Kidney capillary endothelial cell (primary cell): ENCODE measurements at places on chromosomes 12 and 14.

DNA sequence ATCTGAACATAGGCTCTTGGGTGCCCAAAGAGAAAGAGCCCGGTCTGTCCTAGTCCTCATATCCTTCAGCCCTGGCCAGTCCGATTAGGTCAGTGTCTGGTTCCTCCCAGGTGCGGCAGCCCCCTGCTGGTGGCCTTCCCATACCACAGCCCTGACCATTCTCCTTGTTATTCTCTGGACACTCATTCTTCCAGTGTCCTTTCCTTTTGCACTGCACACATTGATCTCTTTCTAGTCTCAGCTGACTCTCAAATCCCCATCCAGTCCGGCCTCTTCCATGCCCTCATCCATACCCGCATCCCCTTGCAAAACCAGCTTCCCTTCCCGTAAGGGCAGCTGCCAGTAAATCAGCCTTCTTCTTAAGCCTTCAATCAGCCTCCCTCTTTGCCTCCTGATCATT lies 1316.3 kb downstream of the TMEM121 start:
- DNase-seq, result no peak

GRCh38 chr12:92756898-92757596 lies 54.3 kb downstream of the PLEKHG7 start:
- no peak for DNase-seq

- peak; percentile 39 for DNase-seq
These were observed 394.5 kb upstream of the ATP2B1 start for GRCh38 chr12:90102957-90103652.

DNA sequence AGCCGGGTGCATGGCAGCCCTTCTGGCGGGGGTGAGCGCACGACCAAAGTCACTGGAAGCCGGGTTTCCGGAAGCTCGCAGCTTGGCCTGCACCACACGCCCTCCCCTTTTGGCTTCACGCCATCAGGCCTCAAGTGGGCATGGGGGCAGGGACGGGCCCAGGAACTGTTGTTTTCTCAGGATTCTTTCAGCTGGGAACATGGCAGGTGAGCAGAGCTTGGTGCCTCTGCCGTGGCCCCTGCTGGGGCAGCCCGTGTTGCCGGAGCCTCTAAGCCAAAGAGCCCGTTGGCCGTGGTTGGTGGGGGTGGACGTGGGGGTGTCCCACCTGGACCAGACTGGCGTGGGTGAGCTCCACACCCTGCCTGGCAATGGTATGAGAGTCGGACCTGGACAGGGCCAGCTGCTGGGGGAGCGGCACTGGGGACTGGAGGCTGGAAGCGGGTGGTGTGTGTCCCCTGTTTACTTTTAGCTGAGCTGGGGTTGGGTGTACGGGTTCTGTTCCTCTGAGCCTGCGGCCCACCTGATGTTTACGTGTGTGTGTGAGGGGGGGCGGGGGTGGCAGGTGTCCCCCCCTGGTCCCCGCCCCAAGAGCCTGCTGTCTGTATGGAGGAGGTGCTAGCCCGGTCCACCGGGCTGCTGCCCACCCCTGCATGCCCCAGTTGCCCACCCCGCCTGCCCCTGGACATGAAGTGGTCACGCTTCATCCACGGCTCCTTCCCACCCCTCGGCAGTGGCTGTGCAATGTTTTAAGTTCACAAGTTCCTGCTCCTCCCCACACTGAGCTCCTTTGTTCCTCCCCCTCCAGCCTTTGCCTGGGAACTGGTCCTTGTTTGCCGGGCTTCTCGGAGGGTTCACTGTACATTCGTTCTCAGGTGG lies 28.7 kb upstream of the PLD4 start:
- no peak for DNase-seq

GRCh38 chr12:120668868-120669840 lies 17.8 kb upstream of the MLEC start:
- no peak for DNase-seq

GRCh38 chr12:96289067-96289466 lies 94.9 kb downstream of the ELK3 start:
- DNase-seq, result no peak

DNA sequence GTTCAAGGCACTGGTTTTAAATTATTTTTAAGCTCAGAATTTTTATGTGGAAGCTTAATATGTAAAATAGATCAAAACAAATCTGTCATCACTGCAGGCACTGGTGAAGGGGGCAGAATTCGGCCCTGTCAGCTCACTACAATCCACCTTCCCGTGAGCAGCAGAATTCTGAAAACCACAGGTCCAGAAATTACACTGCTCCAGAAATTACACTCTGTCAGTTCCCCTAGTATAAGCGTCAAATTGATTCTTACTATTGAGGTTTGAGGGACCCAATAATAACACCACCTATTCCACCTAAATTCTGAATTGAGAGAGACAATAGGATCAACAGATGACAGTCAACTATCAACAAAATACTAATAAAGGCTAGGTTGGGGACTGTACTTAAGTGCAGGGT lies 245.5 kb downstream of the PHLDA1 start:
- DNase-seq, result no peak

DNA sequence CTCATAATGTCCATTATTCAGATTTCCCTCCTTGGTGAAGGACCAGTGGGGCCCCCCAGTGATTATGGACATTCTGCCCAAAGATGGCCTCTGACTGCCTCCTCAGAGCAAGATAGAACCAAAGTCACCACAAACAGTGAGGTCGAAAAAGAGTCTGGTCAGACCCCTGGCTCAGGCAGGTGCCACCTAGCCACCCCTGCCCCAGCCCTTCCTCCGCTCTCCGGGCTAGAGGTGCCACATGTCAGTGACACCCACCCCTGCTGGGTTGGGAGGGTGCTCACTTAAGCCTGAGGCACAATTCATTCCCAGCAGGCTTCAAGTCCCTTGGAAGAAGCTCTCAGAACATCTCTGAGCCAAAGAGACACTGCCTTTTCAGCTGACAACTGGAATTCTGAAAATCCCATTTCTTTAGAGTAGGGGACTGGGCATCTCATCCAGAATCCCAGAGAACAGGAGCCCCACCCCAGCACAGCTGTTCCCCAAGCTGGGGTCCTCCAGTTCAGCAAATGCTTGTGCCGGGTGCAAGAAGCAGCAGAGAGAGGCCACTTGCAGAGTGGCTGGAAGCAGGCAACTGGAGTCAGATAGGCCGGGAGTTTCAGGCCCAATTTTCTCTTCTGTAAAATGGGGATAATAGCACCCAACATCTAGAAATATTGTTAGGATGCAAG lies 50.3 kb downstream of the ISCA2 start:
- DNase-seq, result no peak

- peak; percentile 40 for DNase-seq
These were observed 74.3 kb downstream of the TRHDE start for GRCh38 chr12:72346363-72346944.

DNA sequence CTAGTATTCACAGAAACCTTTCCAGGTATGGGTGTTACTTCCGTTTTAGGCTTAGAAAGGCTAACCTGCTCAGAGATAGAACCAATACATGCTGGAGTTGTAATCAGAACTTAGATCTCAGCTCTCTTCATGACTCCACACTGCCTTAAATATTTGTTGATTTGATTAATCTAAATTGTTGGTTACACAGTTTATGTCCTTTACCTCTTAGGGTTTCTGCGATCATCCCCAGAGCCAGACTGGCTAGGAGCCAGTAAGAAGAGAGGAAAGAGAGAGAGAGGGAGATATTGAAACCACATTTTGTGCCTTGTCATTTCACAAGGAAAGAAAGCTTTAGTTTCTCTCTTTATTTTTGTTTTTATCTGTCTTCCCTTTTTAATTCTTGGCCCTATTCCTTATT lies 16.8 kb upstream of the MGP start:
- DNase-seq, result no peak

- DNase-seq, result no peak
These were observed 94.4 kb downstream of the BICD1 start for GRCh38 chr12:32201096-32201495.

- no peak for DNase-seq
These were observed 8.0 kb upstream of the EVL start for GRCh38 chr14:100056964-100057795.

DNA sequence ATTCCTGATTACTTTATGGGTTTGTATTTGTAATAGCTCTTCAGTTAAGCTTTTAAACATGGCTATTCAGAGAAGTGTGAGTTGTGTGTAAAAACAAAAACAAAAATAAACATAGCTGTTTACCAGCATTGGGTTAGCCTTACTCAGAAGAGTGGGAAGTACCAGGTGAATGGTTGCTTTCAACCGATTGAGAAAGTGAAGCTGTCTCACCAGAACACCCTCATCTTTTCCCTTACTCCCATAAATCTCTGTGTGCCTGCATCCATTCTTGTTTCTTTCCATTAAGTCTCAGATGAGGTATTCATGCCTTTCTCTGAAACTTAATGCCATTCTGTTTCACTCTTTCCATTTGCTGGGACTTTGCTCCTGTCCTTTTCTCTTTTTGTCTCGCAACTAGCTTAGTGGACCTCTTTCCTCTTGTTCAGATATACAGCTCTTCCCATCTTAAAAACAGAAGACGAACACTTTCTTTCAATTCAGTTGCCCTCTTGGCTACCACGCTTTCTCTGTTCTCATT lies 10.7 kb downstream of the BORCS5 start:
- DNase-seq, result no peak

DNA sequence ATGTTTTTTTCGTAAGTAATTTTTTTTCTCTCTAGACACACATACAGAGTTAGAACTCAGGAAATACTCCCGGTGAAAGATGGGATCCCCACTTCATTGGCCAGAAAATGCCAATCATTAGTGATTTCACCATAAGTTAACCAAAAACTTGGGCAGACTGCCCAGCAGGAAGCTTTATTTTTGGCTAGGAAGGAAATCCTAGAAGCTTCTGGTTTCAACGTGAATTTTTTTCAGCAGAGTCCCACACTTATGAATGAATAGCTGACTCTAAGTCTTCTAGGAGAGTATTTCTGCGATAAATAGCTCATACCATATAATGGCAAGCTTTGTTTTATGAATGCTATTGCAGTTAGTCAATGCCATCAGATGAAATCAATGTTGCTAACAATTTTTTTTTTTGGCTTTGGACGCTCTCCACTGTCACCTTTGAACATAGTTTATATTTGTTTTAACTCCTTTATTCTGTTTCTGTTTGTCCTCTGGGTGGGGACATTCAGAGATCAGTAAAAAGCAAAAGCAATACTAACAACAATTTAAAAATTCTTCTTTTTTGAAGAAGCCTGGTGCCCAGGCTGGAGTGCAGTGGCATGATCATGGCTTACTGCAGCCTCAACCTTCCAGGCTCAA lies 9.5 kb downstream of the PPP1CC start:
- no peak for DNase-seq

- no peak for DNase-seq
These were observed 121.2 kb downstream of the RAD51B start for GRCh38 chr14:67940486-67941455.

GRCh38 chr12:97609957-97610356 lies 147.4 kb downstream of the RMST start:
- no peak for DNase-seq

DNA sequence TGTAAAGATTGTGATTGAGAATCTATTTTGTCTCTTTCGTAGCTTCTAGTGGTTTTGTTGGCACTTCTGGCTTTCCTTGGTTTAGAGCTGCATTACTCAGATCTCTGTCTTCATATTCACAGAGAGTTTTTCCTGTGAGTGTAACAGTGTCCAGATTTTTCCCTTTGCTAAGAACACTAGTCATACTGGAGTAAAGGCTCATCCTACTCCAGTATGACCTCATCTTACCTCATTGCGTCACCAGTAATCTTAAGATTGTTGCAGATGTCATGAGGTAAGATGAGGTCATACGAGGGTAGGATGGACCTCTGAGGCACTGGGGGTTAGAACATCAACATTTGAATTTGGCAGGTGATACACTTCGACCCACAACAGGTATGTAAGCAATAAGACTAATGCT lies 461.2 kb downstream of the FLRT2 start:
- no peak for DNase-seq

DNA sequence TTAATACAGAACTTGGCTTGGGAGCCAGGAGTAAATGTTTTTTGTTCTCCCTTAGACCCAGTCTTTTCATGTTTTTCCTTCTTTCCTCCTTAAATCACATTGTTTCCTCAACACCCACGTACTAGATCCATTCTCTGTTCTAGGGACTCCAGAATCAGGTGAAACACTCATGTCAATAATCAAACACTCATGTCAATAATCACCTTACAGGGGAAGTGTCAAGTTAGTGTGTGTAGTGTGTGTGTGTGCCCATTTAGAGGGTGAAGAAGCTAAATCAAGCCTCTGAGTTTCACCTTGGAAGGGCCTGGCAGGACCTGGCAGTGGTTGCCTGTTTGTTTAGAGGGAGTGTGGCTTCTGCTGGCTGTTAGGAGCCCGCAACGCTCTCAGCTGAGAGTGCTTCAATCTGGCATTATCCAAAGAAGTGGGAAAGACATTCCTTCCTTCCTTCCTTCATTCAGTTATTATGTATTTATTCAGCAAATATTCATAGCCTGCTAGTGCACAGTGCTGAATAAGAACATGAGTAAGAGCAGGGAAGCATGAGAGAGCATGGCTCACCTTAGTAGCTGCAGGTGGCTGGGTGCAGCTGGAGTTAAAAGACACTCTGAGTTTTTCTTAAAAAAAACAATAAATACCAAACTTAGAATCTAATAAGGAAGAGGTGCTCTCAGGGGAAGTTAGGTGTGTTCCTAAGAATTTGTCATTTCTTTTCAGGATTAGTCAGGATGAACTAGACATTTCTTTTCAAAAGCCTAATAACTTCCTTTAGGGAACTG lies 17.6 kb upstream of the EID3 start:
- DNase-seq, result peak; percentile 74

DNA sequence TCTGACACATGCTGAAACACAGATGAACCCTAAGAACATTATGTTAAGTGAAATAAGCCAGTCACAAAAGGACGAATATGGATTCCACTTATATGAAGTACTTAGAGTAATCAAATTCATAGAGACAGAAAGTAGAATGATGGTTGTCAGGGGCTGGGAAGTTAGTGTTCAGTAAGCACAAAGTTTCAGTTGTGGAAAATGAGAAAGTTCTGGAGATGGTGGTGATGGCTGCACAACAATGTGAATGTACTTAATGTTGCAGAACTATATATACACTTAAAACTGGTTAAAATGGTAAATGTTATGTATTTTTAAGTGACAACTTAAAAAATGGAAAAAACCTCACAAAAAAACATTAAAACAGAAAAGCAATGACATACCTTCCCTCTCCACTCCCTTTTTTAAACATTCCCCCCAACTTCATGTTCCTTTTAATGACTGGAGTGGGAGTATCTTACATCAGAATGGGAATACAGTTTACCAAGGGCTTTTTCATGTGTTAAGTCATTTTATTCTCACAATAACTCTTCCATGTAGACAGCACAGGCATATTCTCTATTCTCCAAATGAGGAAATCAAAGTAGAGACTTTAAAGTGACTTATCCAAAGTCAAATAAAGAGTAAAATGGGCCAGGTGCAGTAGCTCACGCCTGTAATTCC lies 24.0 kb downstream of the BTBD7 start:
- no peak for DNase-seq

- peak; percentile 21 for DNase-seq
These were observed 34.8 kb downstream of the DIO3 start for GRCh38 chr14:101595887-101596721.

- DNase-seq, result no peak
These were observed 3.2 kb downstream of the THTPA start for GRCh38 chr14:23559010-23559925.

GRCh38 chr12:57727758-57728395 lies 10.7 kb downstream of the AGAP2 start:
- DNase-seq, result no peak
